NT2/D1 (cell line): ENCODE measurements at places on chromosomes 12 and 14.

DNA sequence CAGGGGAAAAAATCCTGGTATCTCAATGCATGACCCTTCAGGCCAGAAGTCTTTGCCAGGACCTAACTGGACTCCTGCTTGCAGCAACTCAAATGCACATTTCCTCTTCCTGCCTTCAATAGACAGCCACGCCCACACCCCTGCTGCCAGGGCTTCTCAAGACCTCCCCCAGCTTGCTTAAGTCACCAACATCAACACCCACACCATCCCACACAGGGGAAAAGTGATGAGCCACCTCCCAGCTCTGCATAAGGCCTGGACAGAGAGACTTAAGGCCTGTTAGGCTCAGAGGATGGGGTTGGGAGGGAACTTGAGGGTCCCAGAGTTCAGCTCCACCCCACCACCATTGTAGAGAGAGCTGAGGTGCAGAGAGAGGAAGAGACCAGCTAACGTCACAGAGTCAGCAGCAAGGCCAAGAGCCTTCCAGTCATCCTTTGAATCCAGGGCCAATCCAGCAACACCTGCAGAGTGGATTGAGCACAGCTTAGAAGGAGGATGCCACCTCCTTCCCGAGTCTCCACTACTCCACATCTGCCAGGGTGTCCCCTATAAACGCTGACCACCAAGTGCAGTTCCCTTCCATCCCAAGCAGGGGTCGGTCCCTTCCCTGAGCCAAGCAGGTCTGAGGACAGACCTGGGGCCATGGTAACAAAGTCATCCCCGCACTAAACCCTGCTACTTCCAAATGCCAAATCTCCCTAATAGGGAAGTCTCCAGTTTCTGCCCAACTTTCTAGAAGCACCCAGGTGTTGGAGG is 50.0 kb downstream of the KDM2B start:
- DNase-seq: peak; percentile 82

DNA sequence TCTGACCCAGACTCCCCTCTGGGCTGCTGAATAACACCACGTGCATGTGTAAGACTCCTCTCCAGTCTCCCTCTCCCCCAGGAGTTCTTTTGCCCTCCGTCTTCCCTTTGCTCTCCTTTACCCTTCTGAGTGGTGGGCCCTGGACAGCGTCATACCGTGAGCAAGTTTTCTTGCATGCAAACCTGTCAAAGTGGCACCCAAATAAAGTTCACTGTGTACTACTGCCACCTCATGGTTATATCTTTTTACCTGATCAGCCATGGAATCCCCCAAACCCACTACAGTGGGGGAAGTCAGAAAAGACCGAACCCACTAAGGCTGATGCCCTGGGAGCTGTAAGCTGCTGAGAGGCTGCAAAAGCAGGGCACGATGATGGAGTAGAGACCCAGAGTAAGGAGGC is 131.1 kb upstream of the VRK1 start:
- no peak for DNase-seq

DNA sequence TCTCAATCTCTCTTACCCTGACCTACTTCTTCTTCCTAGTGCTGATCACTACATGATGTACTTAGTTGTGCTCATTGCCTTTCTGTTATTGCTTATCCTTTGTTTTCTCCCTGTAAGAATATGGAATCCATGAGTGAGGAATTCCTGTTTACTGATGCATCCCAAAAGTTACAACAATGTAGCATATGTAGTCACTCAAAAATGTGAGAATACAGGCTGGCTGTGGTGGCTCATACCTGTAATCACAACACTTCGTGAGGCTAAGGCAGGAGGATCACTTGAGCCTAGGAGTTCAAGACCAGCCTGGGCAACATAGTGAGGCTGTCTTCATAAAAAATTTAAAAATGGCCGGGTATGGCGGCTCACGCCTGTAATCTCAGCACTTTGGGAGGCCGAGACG is 8.0 kb upstream of the WDR20 start:
- no peak for DNase-seq

- no peak for DNase-seq
Measured at GRCh38 chr12:75483431-75483830, 2.9 kb downstream of the GLIPR1 start.

- no peak for DNase-seq
Measured at GRCh38 chr12:93587611-93588010, 15.1 kb downstream of the SOCS2 start.

DNA sequence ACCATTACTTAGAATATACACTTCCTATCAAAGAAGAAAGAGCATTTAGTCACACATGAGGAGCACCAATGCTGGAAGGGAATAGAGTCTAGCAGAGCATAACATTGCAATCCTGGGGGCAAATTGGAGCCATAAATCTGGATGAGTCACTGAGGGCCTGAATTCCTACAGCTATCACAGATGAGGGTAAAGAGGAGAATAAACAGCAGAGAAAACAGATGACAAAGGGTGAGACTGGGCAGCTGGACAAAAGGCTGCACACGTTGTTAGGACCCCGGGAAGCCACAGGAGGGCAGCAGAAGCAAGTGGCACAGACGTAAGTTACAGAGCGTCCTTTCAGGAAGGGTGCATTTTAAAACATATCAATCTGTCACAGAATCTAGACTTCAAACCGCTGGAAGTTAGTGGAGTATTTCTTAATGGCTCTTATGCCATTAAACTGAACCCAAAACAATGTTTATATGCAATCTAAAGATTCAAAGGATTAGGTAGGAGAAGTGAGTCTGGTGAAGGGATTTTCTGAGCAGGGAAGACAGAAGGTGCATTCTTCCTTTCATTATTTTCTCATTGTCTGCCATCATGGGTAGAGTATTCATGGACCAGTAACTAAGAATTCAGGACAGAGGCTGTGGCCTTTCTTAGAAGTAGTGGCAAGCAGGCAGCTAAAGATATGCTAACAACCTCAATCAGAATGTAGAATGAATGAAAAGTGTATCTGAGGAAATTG is 159.8 kb upstream of the DAAM1 start:
- DNase-seq: no peak
